NCI-H446 (cell line): ENCODE measurements at places on chromosomes 16 and 17.

DNA sequence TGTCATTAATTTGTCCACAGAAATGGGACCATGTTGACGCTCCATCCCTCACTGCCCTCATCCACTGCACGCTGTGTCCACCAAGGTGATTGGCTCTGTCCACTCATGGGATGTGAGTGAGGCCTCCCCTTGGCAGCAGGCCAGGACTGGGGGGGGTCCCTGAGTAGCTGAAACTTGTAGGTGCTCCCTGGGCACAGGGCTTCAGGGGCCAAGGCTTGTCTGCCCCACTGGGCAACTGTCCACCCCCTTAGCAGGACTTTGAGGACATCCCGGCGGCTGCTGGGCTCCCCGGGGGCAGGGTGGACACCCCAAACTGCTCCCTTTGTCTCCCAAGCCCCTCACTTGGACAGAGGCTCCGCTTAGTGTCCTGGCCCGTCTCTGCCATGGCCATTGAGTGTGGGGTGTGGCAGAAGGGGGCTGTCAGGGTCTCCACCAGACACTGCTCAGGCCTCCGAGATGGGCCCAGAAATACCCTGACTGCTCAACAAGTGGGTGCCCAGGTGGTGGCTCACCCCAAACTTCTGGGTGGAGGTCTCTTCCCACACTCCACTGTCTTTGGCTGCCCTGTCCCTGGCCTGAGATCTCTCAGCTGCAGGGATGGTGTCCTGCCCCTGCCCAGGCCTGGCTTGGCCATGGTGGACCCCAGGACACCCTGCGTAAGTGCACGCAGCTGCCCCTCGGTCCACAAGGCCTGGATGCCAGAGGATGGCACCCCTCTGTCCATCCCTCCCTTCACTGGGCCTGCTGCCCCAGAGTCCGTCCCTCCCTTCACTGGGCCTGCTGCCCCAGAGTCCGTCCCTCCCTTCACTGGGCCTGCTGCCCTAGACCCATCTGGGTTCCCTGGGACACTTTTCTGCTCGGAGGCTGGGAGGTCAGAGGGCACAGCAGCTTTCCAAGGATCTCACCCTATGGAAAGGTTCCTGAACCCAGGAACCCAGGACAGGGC lies 2.9 kb upstream of the RAB40C start:
- no peak for DNase-seq

GRCh38 chr16:5502467-5502869 lies 404.9 kb upstream of the EEF2KMT start:
- peak; percentile 9 for DNase-seq

DNA sequence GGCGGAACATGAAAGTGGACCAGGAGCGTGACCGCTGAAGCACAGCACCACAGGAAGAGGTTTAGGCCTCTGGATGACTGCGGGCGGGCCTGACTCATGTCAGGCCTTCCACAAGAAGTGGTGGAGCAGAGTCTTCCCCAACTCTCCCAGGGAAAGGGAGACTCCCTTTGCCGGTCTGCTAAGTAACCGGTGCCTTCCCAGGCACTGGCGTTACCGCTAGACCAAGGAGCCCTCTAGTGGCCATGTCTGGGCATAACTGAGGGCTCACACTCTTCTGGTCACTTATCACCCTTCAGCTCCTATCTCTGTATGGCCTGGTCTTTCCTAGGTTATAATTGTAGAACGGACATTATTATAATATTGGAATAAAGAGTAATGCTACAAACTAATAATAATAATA lies 1931.9 kb downstream of the TP53TG3F start:
- DNase-seq = peak; percentile 36

- DNase-seq = no peak
These were observed 49.8 kb downstream of the IRX3 start for GRCh38 chr16:54236773-54237172.

- no peak for DNase-seq
These were observed 55.2 kb upstream of the FOXF1 start for GRCh38 chr16:86455116-86455515.

DNA sequence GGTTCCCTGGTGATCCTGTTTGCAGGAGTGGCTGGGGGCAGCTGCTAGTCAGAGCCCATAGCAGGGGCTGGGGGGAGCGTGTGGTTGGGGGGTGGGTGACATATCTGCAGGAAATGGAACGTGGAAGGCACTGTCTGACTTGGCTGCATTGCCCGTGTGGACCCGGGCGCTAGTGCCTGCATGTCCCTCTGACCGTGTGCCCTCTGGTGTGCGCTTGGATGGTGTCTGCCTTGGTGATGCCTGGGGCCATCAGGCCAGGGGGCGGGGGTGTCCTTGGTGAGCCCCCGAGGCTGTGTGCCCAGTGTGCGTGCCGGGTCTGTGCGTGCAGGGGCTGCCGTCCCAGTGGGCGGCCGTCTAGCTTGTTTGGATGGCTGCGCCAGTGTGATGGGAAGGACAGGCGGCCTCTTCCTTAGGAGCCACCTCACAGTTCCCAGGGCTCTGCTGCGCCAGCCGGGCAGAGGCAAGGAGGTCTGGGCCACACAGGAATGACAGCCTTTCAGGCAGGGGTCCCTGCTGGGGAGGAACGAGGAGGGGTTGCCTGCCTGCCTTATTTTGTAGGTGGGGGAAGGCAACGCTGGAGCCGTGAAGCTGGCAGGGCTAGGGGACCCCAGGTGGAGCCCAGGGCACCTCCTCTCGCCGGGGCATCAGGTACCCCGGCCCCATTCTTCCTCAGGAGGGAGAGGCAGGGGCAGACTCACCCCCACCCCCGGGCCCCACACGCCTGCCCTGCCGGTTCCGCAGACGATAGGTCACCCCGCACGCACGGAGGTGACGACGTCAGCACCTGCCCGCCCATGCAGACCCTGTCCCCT lies 693 bp downstream of the NDRG4 start:
- no peak for DNase-seq

GRCh38 chr17:81400996-81401722 lies 5.9 kb downstream of the BAHCC1 start:
- DNase-seq = no peak

- DNase-seq = peak; percentile 79
These were observed 792 bp downstream of the TMEM231 start for GRCh38 chr16:75555213-75555706.

DNA sequence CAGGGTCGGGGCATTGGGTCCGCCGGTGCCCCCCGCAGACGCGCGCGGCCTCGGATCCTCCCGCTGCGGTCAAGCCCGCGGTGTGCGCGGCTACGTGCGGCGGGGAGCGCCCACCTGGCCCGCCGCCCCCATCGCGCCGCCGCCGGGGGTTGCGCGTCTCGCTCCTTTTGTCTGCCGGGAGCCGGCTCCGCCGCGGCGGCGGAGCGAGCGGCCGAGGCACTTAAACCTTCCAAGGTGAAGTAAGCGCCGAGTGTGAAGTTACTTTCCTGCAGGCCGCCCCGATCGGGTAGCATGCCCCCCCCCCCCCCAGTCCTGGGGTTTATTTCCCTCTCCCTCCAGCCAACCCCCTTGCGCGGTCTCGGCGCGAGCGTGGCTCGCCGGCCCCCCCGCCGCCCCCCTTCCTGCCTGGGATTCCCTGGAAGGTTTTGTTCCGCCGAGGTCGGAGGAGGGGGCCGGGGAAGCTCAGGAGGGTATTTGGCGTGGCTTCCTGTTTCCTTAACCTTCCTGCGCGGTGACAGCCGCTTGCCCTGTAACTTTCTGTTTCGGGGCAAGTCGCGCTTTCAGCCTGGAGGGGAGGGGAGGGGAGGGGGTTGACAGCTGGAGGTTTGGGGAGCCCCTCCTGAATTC lies 56.6 kb upstream of the GSE1 start:
- no peak for DNase-seq
